ENCODE measurements at places on chromosomes 4 and X. TPM values are rescaled to one million over a fixed set of nuclear protein-coding genes. Genes with fewer than 3 reads are reported as not detected.

DNA sequence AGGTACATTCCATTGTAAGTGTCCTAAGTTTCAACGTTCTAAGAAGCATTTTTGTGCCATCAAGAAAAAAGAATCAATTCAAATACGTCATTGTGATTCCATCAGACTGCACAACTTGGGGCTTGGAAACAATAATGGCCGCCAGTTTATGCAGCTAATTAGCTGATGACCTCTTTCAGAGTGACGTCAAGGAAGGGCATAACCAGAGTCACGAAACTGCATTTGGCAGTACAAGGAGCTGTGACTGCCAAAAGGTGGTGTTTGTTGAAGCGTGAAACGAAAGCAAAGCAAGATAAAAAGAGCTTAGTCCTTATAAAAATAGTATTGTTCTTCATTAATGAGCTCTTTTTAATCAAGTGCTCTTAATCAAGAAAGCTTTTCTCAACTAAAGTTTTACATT lies 81.1 kb upstream of the SH3RF1 start:
- DNase-seq = no peak

GRCh38 chr4:3439391-3439790 lies 2.4 kb upstream of the HGFAC start:
- DNase-seq = no peak

- no peak for DNase-seq
These were observed 1.6 kb downstream of the FAM13A start for GRCh38 chr4:89055157-89056080.

GRCh38 chrX:22541926-22542325 lies 269.2 kb downstream of the CBLL2 start:
- no peak for DNase-seq

- no peak for DNase-seq
These were observed 277.1 kb upstream of the TENM3 start for GRCh38 chr4:181966104-181966551.

DNA sequence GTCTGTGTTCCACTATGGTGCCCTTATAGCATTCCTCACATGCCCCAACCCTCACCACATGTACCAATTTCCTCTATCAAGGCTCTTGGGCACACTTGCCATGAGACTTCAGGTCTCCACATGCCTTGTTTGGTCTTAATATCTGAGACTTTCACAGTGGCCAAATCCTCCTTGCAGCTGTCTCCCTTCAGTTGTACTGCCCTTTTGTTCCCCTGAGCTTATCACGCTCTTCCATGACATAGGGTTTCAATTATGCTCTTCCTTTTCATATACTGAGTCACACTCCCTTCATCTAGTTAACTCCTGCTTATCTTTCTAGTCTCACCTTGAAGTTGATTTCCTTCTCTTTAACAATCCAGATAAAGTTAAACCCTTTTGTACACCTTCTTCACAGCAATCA lies 212.9 kb downstream of the PDHA2 start:
- DNase-seq = no peak

- DNase-seq = no peak
These were observed 251.8 kb downstream of the ADGRL3 start for GRCh38 chr4:61451935-61452334.

GRCh38 chr4:69054578-69055200 lies 41.6 kb upstream of the UGT2B7 start:
- no peak for DNase-seq

- no peak for DNase-seq
These were observed 413.5 kb downstream of the GRIA2 start for GRCh38 chr4:157634057-157634456.

FGD1 gene
- not detected for total RNA-seq

ETDA gene
- not detected for total RNA-seq

All from natural killer cell treated with Interleukin-12 subunit alpha and Interleukin-12 subunit beta and Interleukin-15 and Interleukin-18, amount 100 ng/mL, for 72 hours (primary cell).